ENCODE measurements at places on chromosomes 6 and 20. TPM values are rescaled to one million over a fixed set of nuclear protein-coding genes. Genes with fewer than 3 reads are reported as not detected.
A peak's percentile ranks its signal among the peaks of the same experiment; 100 is the strongest.

The RRAGD gene
- total RNA-seq, result 19.4 TPM

The IPCEF1 gene
- total RNA-seq, result 4.8 TPM

The METTL24 gene
- total RNA-seq, result 6.0 TPM

The BPIFB4 gene
- total RNA-seq, result 1.2 TPM

The PLEKHG1 gene
- 104 TPM for total RNA-seq

The TMEM244 gene
- not detected for total RNA-seq

The SPATA25 gene
- 26.0 TPM for total RNA-seq

The C6orf163 gene
- 17.4 TPM for total RNA-seq

The RGS17 gene
- total RNA-seq, result 4.5 TPM

GRCh38 chr6:37903351-37904340, 84.1 kb downstream of the ZFAND3 start:
- DNase-seq, result no peak

DNA sequence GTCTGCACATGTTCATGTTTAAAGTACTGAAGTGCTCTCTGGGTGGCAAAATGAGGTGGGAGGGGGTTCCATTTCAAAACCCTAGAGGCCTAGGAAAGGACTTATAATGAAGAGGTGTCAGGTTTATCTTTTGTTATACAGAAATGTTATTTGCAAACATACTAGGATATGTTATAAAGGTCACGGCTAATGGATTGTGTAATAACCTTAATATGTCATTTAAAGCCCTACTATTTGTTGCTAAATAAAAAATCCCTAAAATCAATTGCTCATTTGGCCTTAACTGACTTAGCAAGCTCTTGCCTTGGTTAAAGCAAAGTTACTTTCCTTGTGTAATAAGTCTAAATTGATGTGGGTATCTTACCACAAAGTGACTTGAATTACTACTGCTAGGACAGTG, 8.8 kb downstream of the NKX2-4 start:
- no peak for DNase-seq

GRCh38 chr6:146111881-146112450, 83.1 kb downstream of the GRM1 start:
- no peak for DNase-seq

DNA sequence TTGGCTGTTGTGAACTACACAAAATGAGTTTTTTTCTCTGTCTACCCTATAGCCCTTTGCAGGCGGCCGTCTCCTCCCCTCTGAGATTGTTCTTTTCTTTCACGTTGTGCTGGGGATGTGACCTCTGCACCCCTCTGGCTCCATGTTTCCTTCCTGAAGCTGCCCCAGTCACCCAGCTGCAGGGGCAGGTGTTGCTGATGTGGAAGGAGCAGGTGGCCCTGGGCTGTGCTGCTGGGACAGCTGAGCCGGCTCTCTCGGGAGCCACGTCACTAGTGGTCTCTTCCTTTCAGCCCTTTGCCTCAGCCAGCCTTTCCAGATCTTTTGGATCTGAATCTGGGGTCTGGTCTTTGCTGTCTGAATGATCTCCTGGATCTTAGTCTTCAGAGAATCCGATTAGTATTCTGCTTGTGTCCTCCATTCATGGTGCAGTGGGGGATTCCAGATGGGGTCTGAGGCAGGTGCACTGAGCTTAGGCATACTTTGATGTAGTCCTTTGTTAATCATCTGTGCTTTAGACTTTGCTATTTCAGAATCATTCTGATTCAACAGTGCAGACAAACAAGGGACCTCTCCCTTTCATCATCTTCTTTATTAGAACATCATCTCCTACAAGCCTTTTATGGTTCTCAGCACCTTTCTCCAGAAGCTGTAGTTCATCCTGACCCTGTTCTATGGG, 31.4 kb downstream of the TMEM181 start:
- DNase-seq, result no peak

DNA sequence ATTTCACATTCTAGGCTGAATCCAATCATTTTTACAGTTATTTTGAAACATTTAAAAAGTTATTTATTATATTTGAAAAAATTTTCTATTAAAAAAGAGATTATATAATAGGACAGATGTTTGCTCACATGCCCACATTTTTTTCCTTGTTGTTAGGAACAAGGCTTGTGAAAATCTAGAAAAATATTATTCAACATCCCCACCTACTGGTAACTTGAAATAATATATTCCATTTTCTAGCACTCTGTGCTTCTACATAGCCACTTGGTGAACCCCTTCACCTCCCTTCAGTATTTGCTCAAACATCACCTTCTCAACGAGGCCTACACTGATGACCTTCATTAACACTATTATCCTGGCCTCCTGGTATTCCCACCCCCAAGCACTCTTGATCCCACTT, 18.3 kb upstream of the GPRC6A start:
- no peak for DNase-seq

DNA sequence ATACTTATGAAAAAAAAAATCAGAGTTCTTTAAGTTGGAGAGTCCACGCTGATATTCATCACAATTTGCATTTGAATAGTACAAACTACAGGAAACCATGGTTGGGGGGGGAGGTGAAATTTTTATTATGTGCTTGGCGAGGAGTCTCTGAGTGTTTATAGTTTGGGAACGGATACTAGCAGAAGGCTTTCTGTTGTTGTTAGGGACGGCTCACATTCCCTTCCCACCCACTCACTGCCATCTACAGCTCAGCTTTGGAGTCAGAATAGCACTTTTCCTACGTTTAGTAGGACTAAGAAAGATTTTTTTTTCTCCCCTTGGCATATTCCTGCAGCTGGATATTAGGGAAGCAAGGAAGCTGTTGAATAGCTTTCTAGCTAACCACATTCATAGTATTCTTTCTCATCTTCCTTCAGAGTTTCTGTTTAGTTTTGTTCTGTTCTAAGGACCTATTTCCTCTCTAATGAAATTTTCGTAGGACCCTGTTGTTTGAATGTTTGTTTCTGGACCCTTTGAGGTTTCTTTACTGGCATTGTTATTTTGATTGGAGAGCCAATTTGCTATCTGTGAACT, 235.1 kb upstream of the ZNF217 start:
- peak; percentile 33 for DNase-seq

- no peak for DNase-seq
Observed at GRCh38 chr6:120774275-120774674, 560.0 kb downstream of the TBC1D32 start.

GRCh38 chr6:2725999-2726567, 24.6 kb downstream of the MYLK4 start:
- DNase-seq, result no peak

GRCh38 chr20:43586641-43587040, 4.1 kb upstream of the IFT52 start:
- peak; percentile 64 for DNase-seq

DNA sequence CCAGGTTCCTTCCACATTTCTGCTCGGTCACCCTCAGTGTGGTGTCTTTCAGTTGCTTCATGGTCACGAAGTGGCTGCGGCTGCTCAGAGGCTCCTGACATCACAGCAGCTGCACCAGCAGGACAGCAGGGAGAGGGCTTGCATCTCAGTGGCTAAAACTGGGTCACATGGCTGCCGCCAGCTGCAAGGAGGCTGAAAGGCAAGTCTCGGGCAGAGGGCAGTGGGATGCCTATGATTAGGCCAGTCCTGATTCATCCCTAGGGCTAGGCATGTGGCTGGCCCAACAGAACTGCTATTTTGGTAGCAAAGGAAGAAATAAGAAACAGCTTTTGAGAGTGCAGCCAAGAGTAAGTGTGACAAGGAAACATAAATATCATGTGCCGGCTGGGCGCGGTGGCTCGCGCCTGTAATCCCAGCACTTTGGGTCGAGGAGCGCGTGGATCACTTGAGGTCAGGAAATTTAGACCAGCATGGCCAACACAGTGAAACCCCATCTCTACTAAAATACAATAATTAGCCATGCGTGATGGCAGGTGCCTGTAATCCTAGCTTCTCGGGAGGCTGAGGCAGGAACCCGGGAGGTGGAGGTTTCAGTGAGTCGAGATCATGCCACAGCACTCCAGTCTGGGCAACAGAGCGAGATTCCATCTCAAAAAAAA, 46.6 kb downstream of the RBM38 start:
- no peak for DNase-seq

GRCh38 chr6:22194188-22194921, 102.5 kb downstream of the PRL start:
- no peak for DNase-seq

DNA sequence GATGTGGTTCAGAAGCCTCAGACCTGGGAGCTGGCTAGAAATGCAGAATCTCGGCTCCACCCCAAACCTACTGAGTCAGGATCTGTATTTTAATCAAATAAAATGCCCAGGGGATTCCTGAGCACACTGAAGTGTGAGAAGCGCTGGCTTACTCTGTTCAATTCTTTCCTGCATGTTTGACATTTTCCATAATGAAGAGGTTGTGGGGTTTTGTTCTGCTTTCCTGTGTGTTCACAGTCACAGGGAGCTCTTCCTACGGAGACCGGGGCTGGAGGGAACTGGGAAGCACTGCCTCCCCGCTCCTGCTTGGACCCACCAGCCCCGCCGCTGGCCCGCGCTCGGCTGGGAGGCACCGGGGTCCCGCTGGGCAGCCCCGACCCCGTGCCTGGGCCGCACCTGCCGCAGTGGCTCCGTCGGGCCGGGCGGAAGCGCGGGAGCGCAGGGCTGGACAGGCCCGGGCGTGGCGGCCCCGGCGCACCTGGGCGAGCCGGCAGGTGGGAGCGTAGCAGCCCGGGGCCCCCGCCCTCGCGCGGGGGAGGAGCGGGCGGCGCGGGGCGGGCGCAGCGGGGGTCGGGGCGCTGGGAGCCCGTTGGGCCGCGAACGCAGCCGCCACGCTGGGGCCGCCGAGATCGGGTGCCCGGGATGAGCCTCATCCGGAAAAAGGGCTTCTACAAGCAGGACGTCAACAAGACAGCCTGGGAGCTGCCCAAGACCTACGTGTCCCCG, at the start of gene MAPK13:
Gene MAPK13, plus strand, starts transcription at position 573 of the 726 bp plus-strand sequence. Its CDS starts 70 bp downstream, at position 643.
- no peak for DNase-seq

DNA sequence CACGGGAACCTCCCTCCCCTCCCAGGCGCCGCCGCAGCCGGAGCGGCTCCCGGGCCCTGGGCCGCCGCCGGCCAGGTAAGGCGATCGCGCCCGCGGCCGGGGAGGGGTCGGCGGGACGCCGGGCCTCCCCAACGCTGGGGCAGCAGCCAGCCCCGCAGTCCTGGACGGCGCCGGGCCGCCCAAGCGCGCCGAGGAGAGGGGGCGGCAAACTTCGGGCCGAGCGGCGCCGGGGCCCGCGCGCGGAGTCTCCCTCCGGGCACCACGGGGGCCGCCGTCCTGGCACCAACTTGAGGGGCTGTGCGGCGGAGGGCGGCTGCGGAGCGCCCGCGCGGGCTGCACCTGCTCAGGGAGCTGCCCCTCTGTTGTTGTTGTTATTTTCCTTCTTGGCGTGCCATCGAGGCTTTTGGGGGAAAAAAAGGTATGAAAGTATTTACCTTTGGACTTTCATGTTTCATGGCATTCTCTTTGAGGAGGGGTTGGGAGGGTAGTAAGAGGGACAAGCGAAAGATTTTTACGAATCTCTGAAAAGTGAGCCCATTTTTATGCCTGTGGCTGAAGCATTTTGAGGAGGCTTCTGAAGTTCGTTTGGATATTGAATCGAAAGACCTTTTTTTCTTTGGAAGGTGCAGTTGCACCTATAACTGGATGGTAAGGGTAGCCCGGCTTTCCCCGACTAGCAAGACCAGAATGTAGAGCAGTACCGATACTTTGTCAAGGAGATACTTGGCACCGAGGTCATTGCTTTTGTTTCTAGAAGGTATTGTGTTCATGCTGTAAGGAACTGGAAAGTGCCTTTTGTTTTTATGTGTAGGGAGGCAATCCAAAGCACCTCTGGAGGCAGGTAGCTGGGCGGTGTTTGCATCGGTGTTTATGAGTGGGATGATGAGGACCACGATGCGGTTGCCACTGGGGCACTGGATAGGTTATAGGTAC, at the start of gene RNF182:
Gene RNF182, plus strand, starts transcription at position 4 of the 933 bp plus-strand sequence. CDS start 52,168 bp downstream, outside the sequence.
- no peak for DNase-seq

GRCh38 chr6:144675231-144675861, 390.2 kb downstream of the UTRN start:
- no peak for DNase-seq

DNA sequence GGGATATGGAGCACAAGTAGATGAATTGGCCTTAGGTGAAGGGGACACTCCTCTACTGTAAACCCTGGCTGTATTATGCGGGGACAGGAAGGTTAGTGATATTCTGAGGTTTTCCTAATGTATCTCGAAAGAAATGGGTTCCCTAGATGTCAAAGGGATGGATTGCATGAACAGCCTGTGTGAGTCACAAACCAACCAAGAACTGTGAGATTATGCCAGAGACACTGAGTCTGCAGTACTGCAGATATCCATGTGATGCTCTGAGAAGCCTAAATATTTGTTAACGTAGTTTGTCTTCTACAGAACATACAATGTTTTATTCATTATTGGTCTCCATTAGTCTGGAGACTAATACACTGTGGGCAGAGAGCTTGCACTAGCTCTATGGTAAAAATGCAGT, 182.2 kb downstream of the AKAP7 start:
- DNase-seq, result no peak

DNA sequence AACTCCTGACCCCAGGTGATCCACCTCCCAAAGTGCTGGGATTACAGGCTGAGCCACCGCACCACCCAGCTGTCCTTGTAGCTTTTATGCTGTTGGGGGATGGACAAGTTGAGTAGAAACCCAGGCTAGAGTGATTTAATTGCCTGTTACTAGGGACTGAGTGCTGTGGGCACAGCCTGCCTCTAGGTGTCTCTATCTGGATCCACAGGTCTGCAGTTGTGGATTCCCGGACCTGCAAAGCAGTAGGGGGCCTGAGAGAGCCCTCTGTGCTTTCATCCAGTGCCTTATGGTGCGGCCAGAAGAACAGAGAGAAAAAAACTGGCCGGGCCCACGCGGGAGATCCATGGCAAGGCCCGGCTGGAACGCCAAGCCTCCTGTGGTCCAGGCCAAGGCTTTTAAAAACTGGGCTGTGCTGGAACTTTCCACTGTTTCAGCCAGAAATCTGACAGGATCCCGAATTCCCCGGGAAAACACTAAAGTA, 5.2 kb downstream of the SIRPA start:
- DNase-seq, result peak; percentile 48

DNA sequence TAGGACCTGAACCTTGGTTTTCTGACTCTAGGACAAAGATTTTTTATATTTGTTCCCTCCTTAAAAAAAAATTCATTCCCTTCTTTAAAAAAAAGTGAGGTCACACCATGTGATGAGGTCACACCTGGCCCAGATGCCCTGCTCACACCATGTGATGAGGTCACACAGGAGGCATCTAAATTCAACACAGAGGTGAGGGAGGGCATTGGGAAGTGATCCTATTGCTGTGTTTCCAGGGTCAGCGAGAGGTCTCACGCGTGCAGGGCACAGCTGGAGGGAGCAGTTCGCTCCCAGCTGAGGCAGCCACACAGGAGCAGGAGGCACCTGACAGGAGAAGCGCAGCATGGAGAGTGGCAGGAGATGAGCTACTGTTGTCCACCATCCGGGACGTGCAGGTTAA, 92.5 kb downstream of the SLC22A23 start:
- DNase-seq, result no peak

DNA sequence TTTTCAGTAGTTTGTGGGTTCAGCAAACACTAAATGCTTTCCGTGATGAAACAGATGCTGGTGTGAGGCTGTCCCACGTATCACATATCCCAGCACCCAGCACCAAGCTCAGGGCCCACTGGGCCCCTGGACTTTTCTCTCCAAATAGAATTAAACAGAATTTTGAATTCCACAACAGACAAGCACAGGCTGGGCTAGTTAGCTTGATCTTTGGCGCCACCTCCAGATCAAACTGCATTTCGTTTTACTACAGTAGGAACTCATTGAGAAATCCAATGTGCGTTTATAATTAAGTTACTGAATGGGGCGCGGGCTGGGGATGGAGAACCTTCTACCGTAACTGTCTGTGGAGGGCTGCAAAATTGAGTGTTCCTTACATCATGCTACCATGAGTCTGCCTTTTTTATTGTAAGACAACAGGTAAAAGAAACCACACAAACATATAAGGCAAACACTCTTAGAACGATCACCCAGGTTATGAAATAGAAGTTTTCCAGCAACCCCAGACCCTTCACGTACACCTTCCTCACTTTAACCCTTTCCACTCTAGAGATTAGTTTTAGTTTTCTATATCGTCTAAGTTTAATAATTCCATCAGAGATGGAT, 107.8 kb downstream of the ZFP64 start:
- peak; percentile 82 for DNase-seq

Data from testis (tissue), 5 donors.